ENCODE measurements at places on chromosomes 1 and 21. TPM values are rescaled to one million over a fixed set of nuclear protein-coding genes. Genes with fewer than 3 reads are reported as not detected.
A peak's percentile ranks its signal among the peaks of the same experiment; 100 is the strongest.

DNA sequence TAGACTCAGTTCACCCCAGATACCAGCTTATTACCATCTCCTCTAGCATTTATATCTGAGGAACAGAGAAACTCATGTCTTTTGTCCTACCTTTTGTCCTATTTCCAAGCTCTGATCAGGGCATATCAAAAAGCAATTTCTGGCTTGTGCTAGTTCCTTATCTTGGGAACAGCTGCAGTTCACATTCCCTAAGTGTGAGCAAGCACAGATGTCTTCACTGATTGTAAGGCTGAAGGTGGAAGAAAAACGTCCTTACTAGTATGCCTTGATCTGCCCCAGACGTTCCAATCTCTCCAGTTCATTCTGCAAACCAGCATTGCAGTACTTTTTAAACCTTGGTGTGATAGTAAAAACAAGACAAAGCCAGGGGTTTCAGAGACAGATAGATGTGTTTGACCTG lies 139.8 kb downstream of the NCAM2 start:
- DNase-seq, result no peak
- peaks cover 1% of the 10 kb centered on the region for H3K36me3 ChIP-seq
- no peaks in the 10 kb centered on the region for H3K27me3 ChIP-seq
- H3K4me1 ChIP-seq, result no peaks in the 10 kb centered on the region

DNA sequence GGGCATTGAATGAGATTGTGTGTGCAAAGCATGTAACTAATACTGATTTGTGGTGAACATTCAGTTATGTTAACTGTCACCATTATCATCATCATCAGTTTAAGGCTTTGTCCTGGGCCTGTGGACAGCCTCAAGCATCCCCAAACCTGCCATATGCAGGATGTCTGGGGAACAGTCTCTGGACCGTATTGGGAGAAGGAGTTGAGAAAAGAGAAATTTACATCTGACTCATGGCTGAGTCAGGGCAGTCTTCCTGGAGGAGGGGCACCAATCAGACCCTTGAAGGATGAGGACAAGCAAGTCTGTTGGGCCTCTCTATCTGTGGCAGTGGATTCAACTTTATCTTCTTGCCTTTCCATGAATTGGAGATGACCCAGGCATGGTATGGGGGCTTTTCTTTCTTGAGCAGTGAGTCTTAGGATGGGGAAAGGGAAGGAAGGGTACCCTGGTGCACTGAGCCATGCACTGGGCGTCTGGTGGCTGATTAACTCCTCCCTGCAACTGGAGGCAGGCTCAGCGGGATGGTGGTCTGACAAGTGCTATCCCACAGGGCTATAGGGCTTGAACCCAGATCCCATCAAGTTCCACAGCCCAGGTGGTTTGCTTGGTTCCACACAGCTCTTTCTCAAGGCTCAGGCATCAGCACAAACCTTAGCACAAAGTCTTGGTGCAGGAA lies 2.9 kb downstream of the PADI3 start:
- DNase-seq, result no peak
- no peaks in the 10 kb centered on the region for H3K36me3 ChIP-seq
- peaks cover 19% of the 10 kb centered on the region for H3K4me1 ChIP-seq
- H3K27me3 ChIP-seq, result no peaks in the 10 kb centered on the region
- H3K4me3 ChIP-seq, result no peak overlapping the region
- no peak overlapping the region for H3K27ac ChIP-seq

DNA sequence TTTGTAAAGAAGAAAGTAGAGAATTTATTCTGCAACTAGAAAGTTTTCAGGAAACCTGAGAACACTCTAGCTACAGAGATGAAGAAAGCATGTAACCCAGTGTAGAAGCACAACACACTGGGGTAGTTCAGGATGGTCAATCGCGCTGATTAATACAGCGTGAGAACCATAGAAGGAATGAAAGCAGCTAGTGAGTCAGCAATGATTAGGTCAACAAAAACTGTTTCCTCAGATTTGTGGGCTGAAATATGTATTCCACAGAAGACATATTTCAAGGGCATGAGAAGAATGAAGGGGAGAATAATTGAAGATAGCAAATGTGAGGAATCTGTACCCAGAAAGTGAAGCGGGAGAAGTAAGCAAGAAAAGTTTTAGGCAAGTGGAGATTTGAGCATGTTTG lies 97.8 kb upstream of the ADGRL2 start:
- no peaks in the 10 kb centered on the region for H3K36me3 ChIP-seq
- H3K27me3 ChIP-seq, result no peaks in the 10 kb centered on the region
- peaks cover 63% of the 10 kb centered on the region for H3K4me1 ChIP-seq
- H3K4me3 ChIP-seq, result no peak overlapping the region
- no peak for DNase-seq
- H3K27ac ChIP-seq, result peak overlapping the region; percentile 79

SNRPE gene
- total RNA-seq, result 95.7 TPM

- no peak overlapping the region for H3K27ac ChIP-seq
- no peak overlapping the region for H3K4me3 ChIP-seq
- peaks cover 19% of the 10 kb centered on the region for H3K27me3 ChIP-seq
- no peaks in the 10 kb centered on the region for H3K36me3 ChIP-seq
- H3K4me1 ChIP-seq, result no peaks in the 10 kb centered on the region
Observed at GRCh38 chr1:101245246-101245927, 8.6 kb downstream of the S1PR1 start.

DNA sequence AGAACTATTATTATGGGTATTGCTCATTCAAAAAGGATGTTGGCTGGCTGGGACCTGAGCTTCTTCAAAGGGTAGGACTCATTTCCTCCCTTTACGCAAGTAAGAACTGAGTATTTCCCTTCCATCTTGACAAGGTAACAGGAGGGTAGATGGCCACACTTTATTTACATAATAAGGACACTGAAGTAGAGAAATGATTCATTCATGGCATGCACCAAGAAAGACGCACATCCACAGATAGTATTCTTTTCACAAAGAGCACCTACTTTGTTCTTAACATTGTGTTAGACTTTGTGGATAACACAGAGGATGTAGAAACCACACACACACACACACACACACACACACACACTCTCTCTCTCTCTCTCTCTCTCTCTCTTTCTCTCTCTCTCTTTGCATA lies 82.9 kb downstream of the FAM78B start:
- no peaks in the 10 kb centered on the region for H3K4me1 ChIP-seq
- H3K36me3 ChIP-seq, result no peaks in the 10 kb centered on the region
- DNase-seq, result no peak
